Chondrocyte (in vitro differentiated cells): ENCODE measurements at places on chromosomes 6 and 20. TPM values are rescaled to one million over a fixed set of nuclear protein-coding genes. Genes with fewer than 3 reads are reported as not detected.

DNA sequence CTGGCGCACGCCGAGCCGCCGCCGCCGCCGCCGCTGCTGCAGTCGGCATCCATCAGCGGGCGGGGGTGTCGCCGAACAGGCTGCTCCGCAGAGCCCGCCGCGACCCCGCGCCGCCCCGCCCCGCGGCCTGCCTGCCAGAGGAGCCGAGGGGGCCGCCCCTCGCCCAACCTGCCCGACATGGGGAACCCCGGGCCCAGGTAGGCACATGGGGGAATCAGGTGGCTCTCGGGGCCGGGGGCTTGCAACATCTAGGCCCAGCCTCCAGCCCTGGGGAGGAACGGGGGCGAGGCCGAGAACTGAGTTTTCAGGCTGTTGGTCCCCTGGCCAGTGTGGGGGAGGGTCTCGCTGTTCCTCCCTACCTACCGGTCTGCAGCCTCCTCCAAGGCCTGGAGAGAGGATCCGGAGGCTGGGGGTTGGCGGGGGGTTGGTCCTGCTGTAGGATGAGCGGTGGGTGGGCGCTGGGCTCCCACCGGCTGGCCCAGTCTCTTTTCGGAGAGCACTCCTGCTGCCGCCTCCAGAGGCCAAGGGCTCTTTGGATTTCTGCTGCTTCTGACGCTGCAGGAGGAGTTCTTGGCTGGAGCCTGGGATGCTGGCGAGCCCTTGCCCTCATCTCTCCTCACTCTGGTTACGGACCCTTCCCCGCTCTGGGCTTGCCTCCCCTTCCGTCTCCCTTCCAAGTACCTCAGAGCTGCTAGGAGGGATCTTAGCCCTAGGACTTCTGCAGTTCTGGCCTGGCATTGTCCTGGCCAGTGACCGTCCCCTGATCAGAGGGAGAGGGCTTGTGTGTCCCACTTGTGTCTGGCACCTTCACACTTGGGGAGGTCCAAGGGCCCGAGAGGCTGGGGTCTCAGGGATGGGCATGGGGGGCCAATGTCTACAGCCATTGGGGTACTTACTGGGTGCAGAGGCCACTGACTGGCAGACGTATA is at the start of gene EPB41L1:
EPB41L1 (plus strand) TSS at position 41 of the 929 bp plus-strand sequence. CDS start 19,038 bp downstream, outside the sequence.
- H3K36me3 ChIP-seq = no peaks in the 10 kb centered on the region
- H3K4me3 ChIP-seq = peak within 1 kb of the TSS; percentile 77
- H3K4me1 ChIP-seq = peaks cover 44% of the 10 kb centered on the region

DNA sequence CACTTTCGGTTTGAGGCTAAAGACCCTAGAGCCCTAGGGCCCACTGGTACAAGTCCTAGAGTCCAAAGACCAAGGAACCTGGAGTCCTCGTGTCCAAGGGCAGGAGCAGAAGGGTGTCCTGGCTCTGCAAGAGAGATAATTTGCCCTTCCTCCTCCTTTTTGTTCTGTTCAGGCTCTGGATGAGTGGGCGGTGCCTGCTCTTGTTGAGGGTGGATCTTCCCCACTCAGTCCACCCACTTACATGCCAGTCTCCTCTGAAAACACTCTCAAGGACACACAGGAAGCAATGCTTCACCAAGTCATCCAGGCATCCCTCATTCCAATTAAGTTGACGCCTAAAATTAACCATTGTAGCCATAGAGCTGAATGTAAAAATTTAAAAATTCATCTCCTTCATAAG is 102.1 kb downstream of the UST start:
- peaks cover 20% of the 10 kb centered on the region for H3K4me1 ChIP-seq
- no peaks in the 10 kb centered on the region for H3K27me3 ChIP-seq
- no peak overlapping the region for H3K4me3 ChIP-seq
- H3K36me3 ChIP-seq = no peaks in the 10 kb centered on the region
- H3K27ac ChIP-seq = no peak overlapping the region

DNA sequence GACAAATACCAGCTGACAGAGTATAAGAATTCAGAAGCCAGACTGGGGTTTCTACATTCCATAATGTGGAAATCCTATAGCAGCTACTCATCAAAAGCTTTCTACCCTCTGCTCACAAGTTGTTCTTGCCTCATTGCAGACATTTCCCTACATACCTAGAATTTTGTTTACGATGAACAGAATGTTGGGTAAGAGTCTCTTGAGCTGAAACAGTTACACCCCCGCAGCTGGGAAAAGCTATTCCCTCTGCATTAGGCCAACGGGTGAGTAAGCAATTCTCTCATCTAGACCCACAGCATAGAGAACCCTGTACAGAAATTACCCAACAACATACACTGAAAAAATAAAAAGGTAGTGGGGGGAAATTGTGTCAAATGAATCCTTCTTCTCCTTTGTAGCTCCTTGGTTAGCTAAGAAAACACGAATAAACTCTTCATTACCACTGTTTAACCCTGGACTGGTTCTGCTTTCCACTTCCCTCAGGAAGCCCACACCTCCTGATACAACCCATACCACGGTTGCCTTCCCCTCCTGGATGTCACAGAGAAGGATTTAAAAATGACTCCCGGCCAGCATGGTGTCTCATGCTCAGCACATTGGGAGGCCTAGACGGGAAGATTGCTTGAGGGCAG is 215.0 kb upstream of the SHLD1 start:
- no peak overlapping the region for H3K4me3 ChIP-seq
- H3K27ac ChIP-seq = peak overlapping the region; percentile 92
- peaks cover 26% of the 10 kb centered on the region for H3K4me1 ChIP-seq

DNA sequence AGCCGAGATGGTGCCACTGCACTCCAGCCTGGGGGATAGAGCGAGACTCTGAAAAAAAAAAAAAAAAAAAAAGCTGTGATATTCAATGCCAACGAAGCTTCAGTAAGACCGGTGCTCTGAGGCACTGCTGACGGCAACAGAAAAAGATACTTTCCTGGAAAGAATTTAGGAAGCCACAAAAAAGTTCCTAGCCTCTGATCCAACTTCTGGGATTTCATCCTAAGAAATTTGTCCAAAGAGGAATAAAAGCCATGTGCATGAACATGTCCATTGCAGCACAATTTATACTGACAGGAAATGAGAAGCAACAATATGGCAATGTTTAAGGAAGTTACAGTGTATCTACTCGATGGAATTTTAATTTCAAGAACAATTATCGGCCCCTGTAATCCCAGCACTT is 24.5 kb upstream of the CARMIL1 start:
- no peak overlapping the region for H3K27ac ChIP-seq
- DNase-seq = no peak
- peaks cover 20% of the 10 kb centered on the region for H3K4me1 ChIP-seq

BANF2 gene
- not detected in 3 replicates for total RNA-seq

MAPK13 gene
- total RNA-seq = 0.48 to 1.0 TPM (median 0.97 TPM) in 3 replicates

CRIP3 gene
- total RNA-seq = 0.47 to 0.94 TPM (median 0.72 TPM) in 3 replicates

GRCh38 chr6:8764733-8765132 is 329.4 kb upstream of the SLC35B3 start:
- no peaks in the 10 kb centered on the region for H3K27me3 ChIP-seq
- no peaks in the 10 kb centered on the region for H3K4me1 ChIP-seq
- DNase-seq = no peak
- no peak overlapping the region for H3K4me3 ChIP-seq

DNA sequence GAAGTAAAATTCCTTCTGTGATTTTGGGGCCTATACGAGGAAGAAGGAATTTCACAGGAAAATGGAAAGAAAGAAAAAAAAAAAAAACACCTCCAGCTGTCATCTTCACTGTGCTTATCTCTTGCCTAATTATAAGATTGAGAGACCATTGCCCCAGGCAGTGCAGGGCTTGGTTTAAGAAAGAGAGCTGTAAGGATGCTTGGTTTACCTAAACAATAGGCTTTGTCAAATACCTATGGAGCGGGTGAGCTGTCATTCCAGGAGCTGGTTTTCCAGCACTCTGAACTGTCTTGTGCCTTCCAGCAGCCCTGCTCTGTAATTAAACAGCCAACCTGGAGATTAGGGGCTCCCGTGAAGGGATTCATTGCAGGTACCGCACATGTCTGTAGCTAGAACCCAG is 137.8 kb downstream of the EDN3 start:
- H3K27ac ChIP-seq = no peak overlapping the region
- no peak for DNase-seq
- H3K27me3 ChIP-seq = peaks cover 4% of the 10 kb centered on the region
- H3K4me1 ChIP-seq = no peaks in the 10 kb centered on the region
- H3K36me3 ChIP-seq = no peaks in the 10 kb centered on the region
- H3K4me3 ChIP-seq = no peak overlapping the region

RUNX2 gene
- 12.2 to 20.4 TPM (median 14.0 TPM) in 3 replicates for total RNA-seq

PFDN6 gene
- total RNA-seq = 25.3 to 35.5 TPM (median 27.8 TPM) in 3 replicates

- H3K4me1 ChIP-seq = peaks cover 33% of the 10 kb centered on the region
- H3K27ac ChIP-seq = no peak overlapping the region
- H3K27me3 ChIP-seq = no peaks in the 10 kb centered on the region
- no peak for DNase-seq
- H3K36me3 ChIP-seq = no peaks in the 10 kb centered on the region
Observed at GRCh38 chr20:11112832-11113231, 439.0 kb upstream of the JAG1 start.

DNA sequence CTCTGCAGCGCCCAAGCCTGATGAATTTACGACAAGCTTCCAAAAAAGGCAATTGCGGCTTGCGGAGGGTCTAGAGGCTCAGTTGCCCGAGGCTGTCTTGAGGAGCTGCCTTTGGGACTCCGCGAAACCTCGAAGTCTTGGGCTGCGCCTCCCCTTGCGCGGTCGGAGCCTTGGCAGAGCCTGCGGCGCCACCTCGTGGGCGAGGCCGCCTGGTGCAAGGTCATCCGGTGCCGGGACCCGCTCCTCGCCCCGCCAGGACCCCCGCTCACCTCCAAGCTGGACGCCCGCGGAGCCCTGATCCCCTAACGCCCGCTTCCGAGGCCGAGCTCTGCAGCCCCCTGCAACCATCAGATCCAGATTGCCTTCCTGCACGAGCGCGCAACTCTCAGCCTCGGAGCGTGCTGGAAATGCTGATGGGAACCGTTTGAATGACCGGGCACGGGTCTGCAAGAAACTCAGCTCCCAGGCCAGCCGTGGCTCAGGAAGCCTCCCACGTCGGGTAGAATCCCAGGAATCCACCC is 14.9 kb upstream of the FAM210B start:
- no peak overlapping the region for H3K27ac ChIP-seq
- DNase-seq = no peak
- H3K36me3 ChIP-seq = no peaks in the 10 kb centered on the region
- H3K4me1 ChIP-seq = peaks cover 4% of the 10 kb centered on the region
- peak overlapping the region; percentile 39 for H3K4me3 ChIP-seq

- DNase-seq = no peak
- no peaks in the 10 kb centered on the region for H3K4me1 ChIP-seq
- H3K27ac ChIP-seq = no peak overlapping the region
Observed at GRCh38 chr6:132832891-132833290, 18.5 kb downstream of the RPS12 start.

CRISP3 gene
- not detected in 3 replicates for total RNA-seq

DNA sequence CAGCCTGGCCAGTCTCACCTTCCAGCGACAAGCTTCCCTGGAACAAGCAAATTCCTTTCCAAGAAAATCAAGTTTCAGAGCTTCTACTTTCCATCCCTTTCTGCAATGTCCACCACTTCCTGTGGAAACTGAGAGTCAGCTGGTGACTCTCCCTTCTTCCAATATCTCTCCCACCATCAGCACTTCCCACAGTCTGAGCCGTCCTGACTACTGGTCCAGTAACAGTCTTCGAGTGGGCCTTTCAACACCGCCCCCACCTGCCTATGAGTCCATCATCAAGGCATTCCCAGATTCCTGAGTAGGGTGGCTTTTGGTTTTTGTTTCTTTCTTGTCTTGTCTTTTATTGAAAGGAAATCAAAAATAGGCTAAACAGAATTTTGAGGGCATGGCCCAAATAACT is 24.3 kb downstream of the MYCT1 start:
- peaks cover 2% of the 10 kb centered on the region for H3K27me3 ChIP-seq
- H3K36me3 ChIP-seq = no peaks in the 10 kb centered on the region
- DNase-seq = no peak
- H3K4me1 ChIP-seq = no peaks in the 10 kb centered on the region
- H3K4me3 ChIP-seq = no peak overlapping the region
- H3K27ac ChIP-seq = no peak overlapping the region

DNA sequence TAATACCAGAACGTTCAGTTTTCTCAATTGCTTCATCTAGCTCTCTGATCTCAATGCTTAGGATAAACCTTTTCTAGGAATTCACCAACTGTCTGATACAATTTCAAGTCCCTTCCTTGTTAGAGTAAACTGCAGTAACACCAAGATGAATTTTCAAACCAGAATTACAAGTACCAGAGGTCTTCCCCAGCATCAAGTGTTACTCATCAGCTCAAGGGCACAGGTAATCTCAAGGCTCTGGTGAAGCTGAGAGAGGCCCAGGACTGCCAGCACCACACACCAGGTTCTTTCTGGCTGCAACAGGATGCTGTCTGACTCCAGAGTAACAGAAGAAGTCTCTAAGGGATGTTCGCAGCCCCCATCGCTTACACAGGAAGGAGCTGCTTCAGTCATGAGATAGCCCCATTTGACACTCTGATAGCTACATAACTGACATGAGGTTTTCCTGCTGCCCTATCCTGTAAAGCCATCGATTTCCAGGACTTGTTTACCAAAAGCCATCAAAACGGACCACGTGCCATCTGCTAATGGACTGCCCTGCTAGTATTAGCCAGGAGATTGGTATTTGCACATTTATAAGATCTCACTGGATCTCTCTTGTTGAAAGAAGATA is 549.4 kb downstream of the UTRN start:
- H3K4me1 ChIP-seq = no peaks in the 10 kb centered on the region
- H3K27ac ChIP-seq = no peak overlapping the region
- peaks cover 28% of the 10 kb centered on the region for H3K36me3 ChIP-seq
- H3K27me3 ChIP-seq = no peaks in the 10 kb centered on the region
- DNase-seq = no peak

- no peak overlapping the region for H3K4me3 ChIP-seq
- no peaks in the 10 kb centered on the region for H3K27me3 ChIP-seq
- peaks cover 20% of the 10 kb centered on the region for H3K36me3 ChIP-seq
- peak overlapping the region; percentile 96 for H3K27ac ChIP-seq
- no peak for DNase-seq
Observed at GRCh38 chr6:166598441-166599138, 12.1 kb upstream of the RAMACL start.

RNF114 gene
- 45.4 to 49.5 TPM (median 46.2 TPM) in 3 replicates for total RNA-seq

MMP24 gene
- 1.1 to 2.6 TPM (median 2.4 TPM) in 3 replicates for total RNA-seq

EPB41L2 gene
- 59.9 to 72.0 TPM (median 65.8 TPM) in 3 replicates for total RNA-seq

- H3K27ac ChIP-seq = no peak overlapping the region
- H3K36me3 ChIP-seq = no peaks in the 10 kb centered on the region
- H3K27me3 ChIP-seq = no peaks in the 10 kb centered on the region
- DNase-seq = no peak
- peaks cover 4% of the 10 kb centered on the region for H3K4me1 ChIP-seq
- H3K4me3 ChIP-seq = no peak overlapping the region
Observed at GRCh38 chr6:74312081-74312480, 616.1 kb downstream of the CD109 start.

- H3K4me1 ChIP-seq = peaks cover 24% of the 10 kb centered on the region
- H3K27me3 ChIP-seq = no peaks in the 10 kb centered on the region
- H3K36me3 ChIP-seq = no peaks in the 10 kb centered on the region
- H3K4me3 ChIP-seq = no peak overlapping the region
- no peak for DNase-seq
Observed at GRCh38 chr6:23446469-23446967, 679.5 kb upstream of the NRSN1 start.

ADAM33 gene
- total RNA-seq = 4.1 to 13.1 TPM (median 12.2 TPM) in 3 replicates
